ENCODE measurements at places on chromosomes 3 and 15.
A peak's percentile ranks its signal among the peaks of the same experiment; 100 is the strongest.

DNA sequence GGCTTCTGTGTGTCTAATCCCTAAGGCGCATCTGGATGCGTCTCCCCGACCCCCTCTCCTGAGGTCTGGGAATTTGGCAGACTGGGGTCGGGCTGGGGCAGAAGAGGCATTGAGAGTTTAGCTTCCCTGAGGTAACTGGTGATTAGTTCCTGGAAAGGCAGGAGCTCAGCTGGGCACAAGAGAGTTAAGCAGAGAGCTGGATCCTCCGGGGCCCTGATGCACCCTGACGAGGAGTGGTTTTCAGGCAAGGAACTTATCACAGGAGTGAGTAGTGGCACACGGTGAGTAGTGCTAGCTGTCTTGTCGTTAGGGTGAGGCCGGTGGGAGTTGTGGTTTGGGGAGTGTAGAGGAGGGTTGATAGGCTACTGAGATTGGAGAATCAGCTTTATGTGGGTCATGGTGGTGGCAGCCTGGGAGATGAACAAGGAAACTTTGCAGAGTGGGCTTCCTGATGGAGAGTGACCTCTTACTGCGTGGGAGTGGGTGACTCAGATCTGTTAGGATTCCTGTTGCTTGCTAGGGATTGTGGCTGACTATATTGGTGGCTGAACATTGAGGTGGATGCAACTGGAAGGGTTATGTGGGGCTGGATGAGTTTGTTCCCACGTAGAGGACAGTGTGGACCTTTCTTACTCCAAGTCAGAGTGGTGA is 897 bp downstream of the RAD54L2 start:
- DNase-seq: peak; percentile 45

- DNase-seq: no peak
Observed at GRCh38 chr3:120801484-120801883, 58.9 kb downstream of the GTF2E1 start.

DNA sequence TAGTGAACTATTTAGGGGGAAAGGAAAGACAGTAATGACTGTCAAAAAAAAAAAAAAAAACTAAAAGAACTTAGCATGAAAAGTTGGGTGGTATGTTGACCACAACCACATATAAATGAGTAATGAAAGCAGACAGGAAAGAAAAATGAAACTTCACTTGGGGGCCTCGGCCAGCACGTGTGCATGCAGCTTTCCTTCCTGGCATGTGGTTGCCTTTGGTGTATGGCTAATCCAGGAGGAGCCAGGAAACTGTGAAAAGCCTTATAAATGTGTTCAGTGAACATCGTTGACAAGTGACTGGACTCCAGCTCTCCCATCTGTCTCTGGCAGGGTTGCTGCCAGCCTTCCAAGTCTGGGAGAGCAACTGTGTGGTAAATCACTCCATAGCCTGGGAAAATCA is 195.1 kb downstream of the DTWD1 start:
- DNase-seq: peak; percentile 17

- no peak for DNase-seq
Observed at GRCh38 chr3:101155825-101156224, 162.6 kb upstream of the ABI3BP start.

Measured in activated T-cell treated with anti-CD3 and anti-CD28 coated beads, Interleukin-2, amount 50 U/mL, for 72 hours (primary cell).